ENCODE measurements at places on chromosomes 5 and 9. TPM values are rescaled to one million over a fixed set of nuclear protein-coding genes. Genes with fewer than 3 reads are reported as not detected.
A peak's percentile ranks its signal among the peaks of the same experiment; 100 is the strongest.

DNA sequence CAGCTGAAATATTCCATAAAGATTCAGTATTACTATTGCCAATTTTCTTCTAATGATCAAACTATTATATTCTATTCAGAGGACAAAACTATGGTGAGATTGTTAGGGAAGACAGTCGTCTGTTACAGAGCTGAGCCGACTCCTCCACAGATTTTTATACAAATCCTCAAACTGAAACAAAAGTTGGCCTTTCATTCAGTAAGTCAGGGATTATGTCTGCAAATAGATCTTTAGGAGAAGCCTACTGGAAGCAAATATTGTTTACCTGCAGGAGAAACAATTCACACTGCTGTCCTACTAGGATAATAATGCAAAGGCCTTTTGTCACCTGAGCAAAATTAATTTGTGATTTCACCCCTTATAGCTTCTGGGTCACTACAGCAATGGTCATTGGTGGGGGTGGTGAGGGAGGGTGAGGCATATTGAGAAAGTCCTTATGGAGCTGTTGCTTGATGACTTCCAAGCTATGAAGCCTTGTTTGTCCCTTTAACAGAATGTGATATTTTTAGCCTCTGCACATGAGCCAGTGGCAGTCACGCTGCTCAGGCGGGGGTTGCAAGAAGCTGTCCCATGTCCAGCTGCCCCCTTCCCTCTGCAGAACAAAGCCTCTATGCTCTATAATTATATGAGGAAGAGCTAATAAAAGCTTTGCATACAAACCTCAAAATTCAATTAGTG is 200.5 kb upstream of the KLF9 start:
- no peak for DNase-seq

- no peak for DNase-seq
These were observed 5.0 kb upstream of the IFNA14 start for GRCh38 chr9:21244836-21245235.

Gene FGF1
- not detected for total RNA-seq

Gene GABRA1
- not detected for total RNA-seq

DNA sequence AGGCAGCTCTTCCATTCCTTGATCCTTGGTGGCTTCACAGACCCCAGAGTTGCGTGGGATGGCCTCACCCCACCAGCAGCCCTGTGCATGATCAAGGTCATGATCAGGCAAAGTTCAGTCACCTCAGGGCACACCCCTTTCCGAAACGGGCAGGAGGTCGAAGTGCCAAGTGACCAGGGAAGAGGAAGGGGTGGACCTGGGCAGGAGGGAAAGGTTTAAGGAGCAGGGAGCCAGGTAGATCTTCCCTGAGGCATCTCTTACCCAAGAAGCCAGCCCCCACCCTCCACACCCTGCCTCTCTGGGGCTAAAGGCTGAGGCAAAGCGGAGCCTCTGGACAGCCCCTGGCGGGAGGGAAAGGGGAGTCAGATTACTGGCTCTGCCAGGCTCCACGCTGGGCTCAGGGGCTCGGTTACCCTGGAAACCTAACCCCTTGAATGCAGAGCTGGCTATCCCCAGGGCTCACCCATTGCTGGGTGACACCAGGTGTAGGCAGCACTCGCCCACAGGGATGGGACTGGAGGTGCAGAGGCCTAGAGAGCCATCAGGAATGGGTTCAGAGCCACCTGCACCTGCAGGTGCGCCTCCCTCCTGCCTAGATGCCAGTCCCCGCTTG is 3.6 kb downstream of the MGAT4B start:
- DNase-seq, result no peak

- DNase-seq, result no peak
These were observed 9.1 kb upstream of the ARHGEF37 start for GRCh38 chr5:149572170-149572569.

DNA sequence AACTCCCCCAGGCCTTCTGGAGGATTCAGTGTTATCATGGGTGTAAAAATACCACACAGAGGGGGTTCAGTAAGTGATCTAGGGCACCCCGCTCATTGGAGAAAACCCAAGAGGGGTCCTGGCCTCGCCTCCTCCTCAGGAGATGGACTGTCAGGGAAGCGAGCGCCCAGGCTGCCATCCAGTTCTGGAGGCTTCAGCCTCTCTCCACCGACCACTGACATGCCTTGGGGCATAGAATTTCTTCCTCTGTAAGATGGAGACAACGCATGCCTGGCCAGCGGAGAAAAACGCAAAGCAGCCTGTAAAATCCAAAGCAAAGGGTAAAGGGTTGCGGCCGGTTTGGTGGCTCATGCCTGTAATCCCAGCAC is 165.4 kb downstream of the COL23A1 start:
- no peak for DNase-seq

DNA sequence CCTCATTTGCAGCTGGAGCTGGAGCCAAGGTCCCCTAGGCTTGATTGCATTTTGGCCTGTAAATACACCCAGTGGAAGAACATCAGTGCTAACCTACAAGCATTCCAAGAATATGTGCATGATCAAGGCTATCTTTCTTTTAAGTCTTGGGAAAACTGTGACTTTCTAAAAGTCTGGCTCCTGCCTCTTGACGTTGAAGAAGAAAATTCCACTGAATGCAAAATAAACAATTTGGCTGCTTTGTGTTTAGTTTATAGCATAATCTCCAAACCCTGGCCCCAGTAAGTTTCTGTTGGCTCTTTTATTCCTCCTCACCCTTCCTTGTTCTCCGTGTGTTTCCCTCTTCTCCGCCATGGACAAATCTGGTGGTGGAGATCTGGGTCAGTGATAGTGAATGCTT is 109.3 kb upstream of the TLE1 start:
- DNase-seq, result no peak

DNA sequence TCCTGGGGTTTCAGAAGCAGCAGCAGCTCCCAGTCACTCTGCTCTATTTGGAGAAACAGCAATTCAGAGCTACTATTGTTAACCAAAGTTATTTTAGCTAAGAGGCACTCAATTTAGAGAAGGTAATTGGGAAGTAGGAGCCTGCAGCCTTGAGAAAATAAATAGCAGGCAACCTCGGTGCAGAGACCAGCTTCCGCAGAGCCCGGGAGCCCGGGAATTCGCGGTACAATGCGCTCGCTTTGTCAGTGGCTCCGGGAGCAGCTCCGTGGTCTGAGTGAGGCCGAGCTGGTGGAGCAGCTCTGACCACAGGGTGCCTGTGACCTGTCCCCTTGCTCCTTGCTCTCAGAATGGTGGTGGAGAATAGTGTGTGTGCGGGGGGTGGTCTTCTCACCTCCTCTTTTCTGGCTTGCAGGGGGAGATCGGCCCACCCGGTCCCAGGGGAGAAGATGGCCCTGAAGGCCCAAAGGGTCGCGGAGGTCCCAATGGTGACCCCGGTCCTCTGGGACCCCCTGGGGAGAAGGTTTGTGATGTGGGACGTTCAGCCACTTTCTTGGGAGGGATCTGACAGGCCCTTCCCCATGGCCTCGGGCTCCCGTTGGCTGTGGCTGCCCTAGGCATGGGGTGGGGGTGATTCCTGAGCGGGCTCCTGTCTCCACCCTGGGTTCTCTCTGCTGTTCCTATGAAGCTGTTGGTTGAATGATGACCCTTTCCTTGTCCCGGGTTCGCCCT is 95.9 kb upstream of the FCN2 start:
- no peak for DNase-seq

GRCh38 chr5:43044181-43044914 is 4.2 kb upstream of the ANXA2R start:
- DNase-seq, result no peak

GRCh38 chr5:142508591-142508990 is 177.3 kb downstream of the FGF1 start:
- no peak for DNase-seq

GRCh38 chr5:93585041-93585766 is 2.2 kb downstream of the NR2F1 start:
- DNase-seq, result peak; percentile 26

GRCh38 chr9:98652741-98653140 is 56.0 kb downstream of the GABBR2 start:
- DNase-seq, result no peak

GRCh38 chr9:128405077-128405779 is 15.4 kb upstream of the CERCAM start:
- DNase-seq, result no peak

GRCh38 chr5:6317116-6317798 is 61.1 kb downstream of the MED10 start:
- DNase-seq, result no peak

Gene MOB3B
- 0.80 TPM for total RNA-seq

DNA sequence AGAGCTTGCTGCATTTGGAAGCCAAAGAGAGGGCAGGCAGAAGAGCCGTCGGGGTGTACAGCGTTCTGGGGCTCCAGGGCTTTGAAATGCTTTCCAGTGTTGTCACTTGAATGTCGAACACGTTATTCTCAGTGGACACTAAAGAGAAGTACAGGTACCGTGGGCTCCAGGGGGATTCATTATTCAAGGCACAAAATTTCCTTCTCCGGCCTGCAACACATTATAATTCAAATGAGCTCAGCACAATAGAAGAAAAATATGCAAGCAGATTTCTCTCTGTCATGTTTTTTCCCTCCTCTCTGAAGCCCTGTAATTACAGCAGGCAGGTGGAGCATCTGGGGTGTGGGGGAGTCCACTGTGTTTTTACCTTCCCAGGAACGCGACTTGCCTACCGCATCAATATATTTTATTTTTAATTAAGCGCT is 293.1 kb downstream of the ZSWIM6 start:
- DNase-seq, result no peak

Gene RASEF
- not detected for total RNA-seq

DNA sequence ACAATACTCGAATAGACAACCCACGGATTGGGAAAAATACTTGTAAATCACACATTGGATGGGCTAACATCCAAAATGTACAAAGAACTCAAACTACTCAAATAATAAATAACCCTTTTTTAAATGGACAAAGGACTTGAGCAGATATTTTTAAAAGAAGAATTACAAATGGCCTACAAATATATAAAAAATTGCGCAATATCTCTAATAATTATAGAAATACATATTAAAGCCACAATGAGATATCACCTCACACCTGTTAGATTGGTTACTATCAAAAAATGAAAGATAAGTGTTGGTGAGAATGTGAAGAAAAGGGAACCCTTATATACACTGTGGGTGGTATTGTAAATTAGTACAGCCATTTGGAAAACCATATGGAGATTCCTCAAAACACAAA is 40.8 kb upstream of the ADAMTS19 start:
- DNase-seq, result no peak

DNA sequence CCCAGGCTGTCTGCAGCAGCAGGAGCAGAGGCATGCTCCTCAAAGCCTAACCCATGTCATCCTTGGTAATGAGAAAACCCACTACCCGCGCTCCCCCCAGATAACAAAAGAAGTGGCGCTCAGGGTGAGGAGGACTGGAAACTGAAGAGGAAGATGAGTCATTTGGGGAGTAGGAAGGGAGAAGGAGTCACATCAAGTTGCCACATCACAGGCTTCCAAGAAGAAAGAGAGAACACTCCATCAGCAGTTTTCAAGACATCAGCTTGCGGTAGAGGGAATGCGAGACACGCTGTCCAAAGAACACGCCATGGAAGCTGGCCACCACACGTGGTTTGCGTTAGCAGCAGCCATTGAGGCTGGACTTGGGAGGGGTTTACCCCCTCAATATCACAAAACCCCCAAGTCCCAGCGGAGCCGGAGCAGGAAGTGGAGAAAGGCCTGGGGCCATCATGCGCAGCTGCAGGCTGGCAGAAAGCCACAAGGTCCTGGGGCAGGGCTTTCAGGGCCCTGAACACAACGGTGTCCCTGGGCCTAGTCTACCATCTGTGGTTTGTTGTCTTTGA is 41.5 kb downstream of the SH3PXD2B start:
- DNase-seq, result peak; percentile 46

- no peak for DNase-seq
These were observed 55.5 kb upstream of the DMRT1 start for GRCh38 chr9:785997-786396.

Gene CDC20B
- not detected for total RNA-seq

DNA sequence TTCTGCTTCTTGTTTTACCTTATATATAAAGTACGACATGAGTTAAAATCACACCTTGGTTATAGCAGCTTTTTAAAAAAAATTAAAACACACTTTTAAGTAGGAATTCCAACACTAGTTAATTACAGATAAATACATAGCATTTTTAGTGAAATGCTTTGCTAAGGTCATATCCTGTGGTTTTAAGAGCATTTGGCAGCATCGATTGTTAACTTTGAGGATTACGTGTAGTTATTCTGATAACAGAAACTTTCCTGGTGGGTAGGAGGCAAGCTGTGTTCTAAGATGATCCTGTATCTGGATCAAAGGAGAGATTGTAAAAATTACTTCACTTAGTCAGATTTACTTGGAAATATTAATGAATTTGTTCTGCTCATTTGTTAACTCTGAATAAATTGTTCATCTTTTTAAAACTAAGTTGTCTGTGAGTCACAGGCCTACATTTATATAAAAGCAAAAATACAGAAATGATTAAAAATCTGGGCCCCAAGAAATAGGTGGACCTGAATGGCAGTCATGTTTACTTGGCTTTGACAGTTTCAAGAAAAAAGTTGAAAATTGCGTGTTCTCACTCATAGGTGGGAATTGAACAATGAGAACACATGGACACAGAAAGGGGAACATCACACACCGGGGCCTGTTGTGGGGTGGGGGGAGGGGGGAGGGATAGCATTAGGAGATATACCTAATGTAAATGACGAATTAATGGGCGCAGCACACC is 58.3 kb downstream of the TRIO start:
- DNase-seq, result no peak

DNA sequence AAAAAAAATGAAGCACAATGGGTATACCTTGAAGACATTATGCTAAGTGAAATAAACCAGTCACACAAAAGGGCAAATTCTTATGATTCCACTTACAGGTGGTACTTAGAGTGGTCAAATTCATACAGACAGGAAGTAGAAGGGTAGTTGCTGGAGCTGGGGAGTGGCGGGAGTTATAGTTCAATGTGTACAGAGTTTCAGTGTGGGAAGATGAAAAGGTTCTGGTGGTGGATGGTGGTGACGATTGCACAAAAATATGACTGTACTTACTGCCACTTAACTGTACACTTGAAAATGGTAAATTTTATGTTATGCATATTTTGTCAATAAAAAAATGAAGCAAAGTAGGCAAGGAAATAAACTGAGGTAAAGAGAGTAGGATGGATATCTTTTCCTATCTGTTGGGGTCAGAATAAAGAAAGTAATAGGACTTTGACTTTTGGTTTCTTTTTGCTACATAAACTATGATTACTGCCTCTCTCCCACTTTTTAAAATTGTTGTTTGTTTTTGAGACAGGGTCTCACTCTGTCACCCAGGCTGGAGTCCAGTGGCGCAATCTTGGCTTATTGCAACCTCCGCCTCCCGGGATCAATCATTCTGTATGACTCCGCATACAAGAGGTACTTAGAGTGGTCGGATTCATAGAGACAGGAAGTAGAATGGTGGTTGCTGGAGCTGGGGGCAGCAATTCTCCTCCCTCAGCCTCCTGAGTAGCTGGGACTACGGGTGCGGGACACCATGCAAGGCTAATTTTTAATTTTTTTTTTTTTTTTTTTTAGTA is 4.0 kb upstream of the PSAT1 start:
- peak; percentile 49 for DNase-seq
